ENCODE measurements at places on chromosomes 7 and 10.

GRCh38 chr10:59688921-59689351 lies 20.7 kb downstream of the SLC16A9 start:
- DNase-seq: no peak

- peak; percentile 48 for DNase-seq
Measured at GRCh38 chr10:132961787-132962622, 19.6 kb upstream of the CFAP46 start.

- no peak for DNase-seq
Measured at GRCh38 chr7:115024276-115024675, 102.4 kb downstream of the MDFIC start.

GRCh38 chr10:69685802-69686585 lies 55.9 kb downstream of the FAM241B start:
- no peak for DNase-seq

GRCh38 chr10:124468624-124469023 lies 7.0 kb downstream of the LHPP start:
- DNase-seq: no peak

DNA sequence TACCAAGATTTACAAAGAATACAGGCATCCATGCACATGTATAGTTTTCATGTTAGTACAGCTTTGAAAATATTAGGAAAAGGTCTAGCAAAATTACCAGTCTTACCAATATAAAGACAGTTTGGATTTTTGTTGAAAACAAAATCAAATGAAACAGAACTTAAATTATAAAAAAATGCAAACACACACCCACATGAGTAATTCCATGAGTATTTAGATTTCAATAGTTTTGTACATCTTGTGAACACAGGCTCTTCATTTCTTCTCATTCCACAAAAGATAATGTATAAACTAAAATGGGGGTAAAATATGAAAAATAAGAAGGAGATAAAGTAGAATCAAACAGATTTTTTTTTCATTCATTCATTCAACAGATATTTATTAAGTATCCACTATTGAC lies 682.2 kb upstream of the ANKRD30A start:
- no peak for DNase-seq

DNA sequence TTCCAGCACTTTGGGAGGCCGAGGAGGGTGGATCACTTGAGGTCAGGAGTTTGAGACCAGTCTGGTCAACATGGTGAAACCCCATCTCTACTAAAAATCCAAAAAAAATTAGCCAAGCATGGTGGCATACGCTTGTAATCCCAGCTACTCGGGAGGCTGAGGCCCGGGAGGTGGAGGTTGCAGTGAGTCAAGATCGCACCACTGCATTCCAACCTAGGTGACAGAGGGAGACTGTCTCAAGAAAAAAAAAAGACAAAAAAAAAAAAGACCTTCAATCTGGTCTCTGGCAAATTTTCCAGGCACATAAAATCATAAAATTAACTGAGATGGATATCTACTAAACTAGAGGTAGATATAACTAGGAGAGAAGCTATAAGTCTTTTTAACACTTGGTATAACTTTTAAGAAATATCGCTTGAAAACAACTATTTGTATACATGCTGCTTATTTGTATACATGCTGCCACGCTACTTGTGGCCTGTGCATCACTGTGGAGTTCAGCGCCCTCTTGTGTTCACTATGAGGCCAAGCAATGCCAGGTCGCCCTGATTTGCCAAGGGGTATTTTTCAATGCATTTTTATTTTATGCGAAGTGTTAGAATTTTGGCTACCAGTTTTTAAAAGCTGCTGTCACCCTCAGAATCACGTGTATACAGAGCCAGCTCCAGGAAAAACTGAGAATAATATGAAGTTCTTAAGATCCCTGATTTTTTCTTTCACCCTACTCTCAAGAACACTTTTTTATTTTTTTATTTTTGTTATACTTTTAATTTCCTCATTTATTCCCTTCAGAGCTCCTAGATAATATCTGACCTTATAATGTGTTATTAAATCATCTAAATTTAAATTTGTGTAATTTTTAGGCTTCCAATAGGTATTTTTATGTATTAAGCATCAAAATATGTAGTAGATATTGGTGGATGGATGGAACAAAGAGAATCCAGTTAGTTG lies 26.7 kb downstream of the CYCS start:
- DNase-seq: peak; percentile 48

- no peak for DNase-seq
Measured at GRCh38 chr10:71631007-71631861, 88.3 kb downstream of the C10orf105 start.

GRCh38 chr10:88037623-88038022 lies 174.2 kb downstream of the PTEN start:
- no peak for DNase-seq

DNA sequence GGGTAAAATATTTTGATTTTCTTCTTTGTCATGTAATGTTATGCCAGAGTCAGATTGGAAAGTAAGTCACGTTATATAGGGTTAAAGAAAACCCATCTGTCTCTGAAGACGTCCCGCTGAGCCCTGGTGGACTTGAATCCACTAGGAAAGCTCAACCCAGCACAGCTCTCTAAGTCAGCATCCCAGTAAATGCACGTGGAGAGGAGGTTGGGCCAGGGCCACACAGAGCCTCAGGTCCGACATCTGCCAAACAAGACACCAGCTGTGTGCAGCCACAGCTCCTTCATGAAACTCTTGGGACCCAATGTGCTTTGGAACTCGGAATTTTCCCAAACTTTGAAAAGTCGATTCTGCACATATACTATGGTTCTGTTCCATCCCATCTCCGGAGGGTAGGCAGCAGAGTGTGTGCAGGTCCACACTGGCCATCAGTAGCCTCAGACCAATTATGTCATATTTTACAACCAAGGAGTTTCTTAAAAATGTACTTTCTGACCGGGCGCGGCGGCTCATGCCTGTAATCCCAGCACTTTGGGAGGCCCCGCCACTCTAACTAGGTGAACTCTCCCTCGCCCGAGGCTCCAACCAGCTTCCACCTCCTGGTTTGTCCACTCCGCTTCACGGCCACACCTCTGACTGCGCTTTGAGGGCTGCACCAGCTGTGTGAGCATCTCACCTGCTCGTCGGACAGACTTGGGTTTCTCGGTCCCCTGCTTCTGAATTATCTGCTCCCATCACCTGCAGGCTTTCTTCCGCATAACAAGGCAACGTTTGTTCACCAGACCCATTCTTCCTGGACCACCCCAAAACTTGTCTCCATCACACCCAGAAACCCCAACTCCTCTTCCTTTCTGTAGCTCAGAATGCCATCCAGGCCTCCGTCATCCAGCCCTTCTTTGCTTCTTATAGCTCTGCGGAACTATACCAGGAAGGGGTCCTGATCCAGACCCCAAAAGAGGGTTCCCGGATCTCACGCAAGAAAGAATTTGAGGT lies 29.7 kb upstream of the DNAJB6 start:
- DNase-seq: no peak

- DNase-seq: no peak
Measured at GRCh38 chr10:123808286-123808685, 83.3 kb downstream of the CPXM2 start.

DNA sequence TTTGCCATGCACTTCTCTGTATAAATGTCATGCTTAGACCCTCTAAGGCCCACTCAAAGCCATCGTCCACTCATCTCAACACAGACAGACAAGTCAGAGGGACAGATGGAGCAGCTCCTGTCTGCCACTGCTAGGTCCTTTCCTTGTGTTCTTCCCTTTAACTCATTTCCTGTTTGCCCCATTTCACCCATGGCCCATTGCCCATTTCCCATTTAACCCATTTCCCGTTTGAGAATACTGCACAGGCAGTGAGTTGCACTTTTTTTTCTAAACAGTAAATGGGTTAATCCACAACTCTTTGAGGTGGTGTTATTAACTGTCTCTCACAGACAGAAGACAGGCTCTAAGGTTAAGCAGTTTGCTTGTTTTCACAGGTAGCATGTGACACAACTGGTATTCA lies 179.3 kb downstream of the NPSR1 start:
- no peak for DNase-seq

GRCh38 chr10:10727812-10728211 lies 289.9 kb upstream of the CELF2 start:
- DNase-seq: no peak

- no peak for DNase-seq
Measured at GRCh38 chr7:14385074-14385473, 395.6 kb upstream of the ETV1 start.

DNA sequence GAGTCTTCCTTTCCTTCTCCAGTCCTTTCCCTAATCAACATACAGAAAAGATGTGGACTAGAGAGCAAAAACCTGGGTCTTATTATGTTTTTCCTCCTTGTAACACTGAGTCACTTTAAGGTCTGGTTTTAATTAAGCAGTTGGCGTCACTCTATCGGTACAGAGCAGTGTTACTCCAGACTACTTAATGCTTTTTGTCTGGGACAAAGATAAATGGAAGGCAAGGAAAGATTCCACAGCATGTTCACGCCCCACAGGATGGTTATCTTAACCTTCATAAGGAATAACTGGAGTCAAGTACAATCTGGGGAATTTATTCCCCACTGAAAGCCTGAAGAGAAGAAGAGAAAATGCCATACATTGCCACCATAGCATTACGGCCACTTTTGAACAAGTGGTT lies 145.7 kb downstream of the ELAPOR2 start:
- DNase-seq: no peak

DNA sequence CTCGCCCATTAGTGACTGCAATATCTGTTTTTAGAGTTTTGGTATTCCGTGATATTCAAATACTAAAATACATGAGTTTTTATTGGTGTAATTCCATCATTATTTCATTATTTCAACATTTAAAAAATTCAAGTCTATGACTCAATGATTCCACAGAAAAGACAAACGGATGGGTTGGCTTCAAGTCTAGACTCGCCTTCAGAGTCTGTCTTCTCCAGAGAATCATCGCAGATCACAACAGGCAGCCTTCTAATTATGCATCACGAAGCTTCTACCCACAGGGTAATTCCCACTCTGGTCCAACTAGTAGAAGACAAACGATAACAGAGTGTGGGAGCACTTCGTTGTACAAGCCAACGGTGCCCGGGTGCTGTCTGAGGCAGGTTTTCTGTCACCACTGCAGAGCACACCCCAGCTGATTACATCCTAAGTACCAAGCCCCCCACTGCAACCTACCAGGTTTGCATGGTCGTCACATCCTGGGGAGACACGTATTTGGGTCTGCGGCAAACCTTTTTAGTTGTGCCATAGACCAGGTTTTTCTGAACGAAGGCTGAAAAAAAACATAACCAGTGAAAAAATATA lies 28.9 kb downstream of the PARP12 start:
- no peak for DNase-seq

DNA sequence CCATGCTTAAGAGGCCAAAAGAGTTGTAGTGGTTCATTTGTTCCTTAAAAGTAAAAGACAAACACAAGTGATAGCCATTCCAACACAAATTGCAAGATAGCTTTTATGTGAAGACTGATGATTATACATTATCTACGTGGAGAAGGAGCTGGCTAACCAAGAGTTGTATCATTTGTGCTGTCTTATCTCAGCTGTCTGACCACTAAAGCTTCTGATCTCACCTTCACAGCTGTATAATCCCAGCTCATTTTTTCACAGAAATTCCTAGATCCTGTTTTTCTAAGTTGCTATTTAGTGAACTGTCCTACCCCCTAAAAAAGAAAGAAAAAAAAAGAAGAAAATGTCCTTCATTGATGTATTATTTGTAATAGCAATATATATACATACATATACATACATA lies 9.8 kb downstream of the USP6NL start:
- DNase-seq: no peak

- DNase-seq: no peak
Measured at GRCh38 chr7:123994449-123994848, 38.4 kb downstream of the TMEM229A start.

DNA sequence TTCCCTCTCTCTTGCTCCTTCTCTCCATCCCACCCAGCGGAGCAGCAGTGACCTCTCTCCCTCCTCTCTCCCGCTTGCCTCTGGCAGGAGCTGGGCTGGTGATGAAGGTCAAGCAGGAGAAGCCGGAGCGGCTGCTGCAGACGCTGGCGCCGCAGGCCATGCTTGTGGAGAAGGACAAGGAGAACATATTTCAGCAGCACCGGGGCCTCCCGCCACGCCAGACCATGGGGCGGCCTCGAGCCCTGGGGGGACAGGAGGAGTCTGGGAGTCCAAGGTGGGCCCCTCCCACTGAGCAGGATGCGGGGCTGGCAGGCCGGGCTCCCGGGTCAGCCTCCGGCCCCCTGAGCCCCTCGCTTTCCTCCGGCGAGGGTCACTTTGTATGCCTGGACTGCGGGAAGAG lies 17.3 kb downstream of the ZNF775 start:
- DNase-seq: no peak

GRCh38 chr7:11732207-11732606 lies 99.8 kb downstream of the THSD7A start:
- no peak for DNase-seq

DNA sequence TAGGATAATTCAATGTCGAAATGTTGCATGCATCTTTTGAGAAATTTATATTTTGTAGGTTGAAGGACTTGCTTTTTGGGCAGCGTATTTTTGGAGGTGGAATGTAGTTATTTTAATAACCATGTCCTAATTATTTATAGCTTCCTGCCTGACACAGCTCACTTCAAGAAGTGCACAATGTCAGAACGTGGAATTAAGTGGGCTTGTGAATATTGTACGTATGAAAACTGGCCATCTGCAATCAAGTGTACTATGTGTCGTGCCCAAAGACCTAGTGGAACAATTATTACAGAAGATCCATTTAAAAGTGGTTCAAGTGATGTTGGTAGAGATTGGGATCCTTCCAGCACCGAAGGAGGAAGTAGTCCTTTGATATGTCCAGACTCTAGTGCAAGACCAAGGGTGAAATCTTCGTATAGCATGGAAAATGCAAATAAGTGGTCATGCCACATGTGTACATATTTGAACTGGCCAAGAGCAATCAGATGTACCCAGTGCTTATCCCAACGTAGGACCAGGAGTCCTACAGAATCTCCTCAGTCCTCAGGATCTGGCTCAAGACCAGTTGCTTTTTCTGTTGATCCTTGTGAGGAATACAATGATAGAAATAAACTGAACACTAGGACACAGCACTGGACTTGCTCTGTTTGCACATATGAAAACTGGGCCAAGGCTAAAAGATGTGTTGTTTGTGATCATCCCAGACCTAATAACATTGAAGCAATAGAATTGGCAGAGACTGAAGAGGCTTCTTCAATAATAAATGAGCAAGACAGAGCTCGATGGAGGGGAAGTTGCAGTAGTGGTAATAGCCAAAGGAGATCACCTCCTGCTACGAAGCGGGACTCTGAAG lies 620 bp downstream of the ZRANB1 start:
- no peak for DNase-seq

DNA sequence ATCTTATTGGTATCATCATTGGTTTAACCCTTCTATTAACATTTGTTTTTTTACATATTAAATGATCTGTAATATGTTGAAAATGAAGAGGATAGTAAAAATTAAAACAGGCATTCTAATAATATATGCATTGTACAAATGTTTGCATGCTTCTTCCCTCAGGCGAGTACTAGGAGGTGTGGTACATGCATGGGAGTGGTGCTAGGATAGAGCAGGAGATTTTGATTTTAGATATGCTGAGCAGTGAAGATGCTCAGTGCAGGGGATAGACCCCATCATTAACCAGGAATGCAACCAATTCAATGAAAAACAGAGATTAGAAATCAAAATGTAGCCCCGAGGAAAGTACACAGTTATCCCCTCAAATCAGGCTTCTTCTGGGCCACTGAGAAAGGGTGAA lies 916.4 kb downstream of the LRMDA start:
- no peak for DNase-seq

GRCh38 chr7:20199015-20199737 lies 18.0 kb downstream of the MACC1 start:
- DNase-seq: no peak
